Thymus (tissue), 14 donors: ENCODE measurements at places on chromosomes 5 and 9.

GRCh38 chr9:107703651-107704050, 214.1 kb upstream of the KLF4 start:
- no peak for DNase-seq

DNA sequence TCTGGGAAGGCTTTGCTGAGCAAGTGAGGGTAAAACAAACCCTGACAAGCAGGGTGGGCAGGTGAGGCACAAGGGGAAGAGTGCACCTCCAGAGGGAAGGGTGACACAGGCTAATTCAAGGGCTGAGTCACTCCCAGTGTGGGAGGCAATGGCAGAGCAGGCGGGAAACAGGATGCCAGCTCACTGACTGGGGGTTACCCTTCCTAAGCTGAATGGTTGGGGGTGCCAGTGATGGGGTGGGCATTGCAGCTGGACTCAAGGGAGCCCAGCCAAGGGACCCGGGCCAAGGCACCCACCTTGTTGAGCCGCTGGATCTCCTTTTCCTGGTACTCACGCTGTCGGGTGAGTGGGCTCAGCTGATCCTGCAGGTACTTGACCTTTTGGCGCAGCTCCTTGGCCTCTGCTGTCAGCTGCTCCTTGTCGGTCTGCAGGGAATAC, 18.4 kb downstream of the GPX3 start:
- no peak for DNase-seq

GRCh38 chr5:62606878-62607277, 28.3 kb downstream of the LRRC70 start:
- DNase-seq = no peak

DNA sequence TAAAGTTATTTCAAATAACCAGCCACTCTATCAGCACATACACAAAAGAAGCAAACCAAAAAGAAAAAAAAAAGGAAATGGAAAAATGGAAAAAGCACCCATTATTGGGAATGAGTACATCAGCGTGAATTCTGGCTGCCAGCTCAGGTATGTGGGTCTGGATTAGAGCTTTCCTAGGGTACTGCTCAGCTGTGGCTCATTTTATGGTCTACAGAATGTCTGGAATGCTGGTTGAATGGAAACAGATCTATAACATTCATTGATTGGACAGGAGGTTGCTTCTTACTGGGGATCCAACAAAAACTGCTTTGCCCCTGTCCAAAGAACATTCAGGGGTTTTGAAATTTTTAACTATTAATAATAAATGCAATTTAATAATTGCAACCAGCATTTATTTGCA, 3.9 kb upstream of the CAST start:
- no peak for DNase-seq

GRCh38 chr9:27618066-27618465, 44.8 kb upstream of the C9orf72 start:
- DNase-seq = no peak

DNA sequence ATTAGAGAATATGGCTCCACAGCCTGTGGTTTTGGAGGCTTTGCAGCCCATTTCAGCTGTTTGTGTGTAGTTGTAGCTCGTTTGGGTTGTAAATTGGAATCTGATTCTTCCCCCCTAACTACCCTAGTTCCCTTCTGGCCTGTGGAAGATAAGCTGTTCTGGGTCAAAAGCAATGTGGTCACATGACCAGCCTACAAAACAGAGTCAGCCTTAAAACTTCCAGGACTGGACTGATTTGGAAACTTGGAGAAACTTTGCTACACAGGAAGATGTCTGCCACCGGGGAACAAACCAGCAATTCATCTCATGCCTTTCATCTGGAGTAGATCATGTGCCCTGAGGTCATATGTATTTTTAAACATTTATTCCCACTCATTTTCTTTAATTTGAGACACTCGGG, 83.8 kb downstream of the DAPK1 start:
- no peak for DNase-seq

GRCh38 chr9:112384690-112385089, 4.8 kb downstream of the HSDL2 start:
- no peak for DNase-seq

DNA sequence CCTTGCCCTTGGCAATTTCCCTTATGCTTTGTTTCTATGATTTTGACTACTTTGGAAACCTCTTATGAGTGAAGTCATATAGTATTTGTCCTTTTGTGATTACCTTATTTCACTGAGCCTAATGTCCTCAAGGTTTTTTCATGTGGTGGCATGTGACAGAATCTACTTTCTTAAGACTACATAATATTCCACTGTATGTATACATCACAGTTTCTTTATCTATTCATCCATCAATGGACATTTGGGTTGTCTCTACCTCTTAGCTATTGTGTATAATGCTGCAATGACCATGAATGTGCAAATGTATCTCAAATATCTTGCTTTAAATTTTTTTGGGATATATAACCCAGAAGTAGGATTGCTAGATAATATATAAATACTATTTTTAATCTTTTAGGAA, 96.4 kb upstream of the ALDH1A1 start:
- no peak for DNase-seq

DNA sequence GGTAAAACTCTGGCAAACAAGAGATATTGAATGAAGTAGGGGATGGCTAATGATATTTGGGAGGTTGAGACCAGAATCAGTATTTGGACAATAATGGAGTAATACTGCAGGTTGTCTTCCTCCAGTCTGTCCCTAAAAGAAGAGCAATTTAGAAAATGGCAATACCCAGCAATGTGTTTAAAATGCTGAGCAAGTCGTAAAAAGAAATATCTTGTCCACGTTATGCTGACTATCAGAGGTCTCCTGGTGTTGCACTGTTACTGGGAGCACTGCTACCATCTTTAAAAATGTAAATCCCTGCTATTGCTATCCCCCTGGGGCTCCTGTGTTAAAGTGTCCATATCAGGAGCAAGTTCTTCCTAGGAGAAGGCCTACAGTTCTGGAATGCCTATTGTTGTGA, 10.4 kb downstream of the CYSTM1 start:
- no peak for DNase-seq

DNA sequence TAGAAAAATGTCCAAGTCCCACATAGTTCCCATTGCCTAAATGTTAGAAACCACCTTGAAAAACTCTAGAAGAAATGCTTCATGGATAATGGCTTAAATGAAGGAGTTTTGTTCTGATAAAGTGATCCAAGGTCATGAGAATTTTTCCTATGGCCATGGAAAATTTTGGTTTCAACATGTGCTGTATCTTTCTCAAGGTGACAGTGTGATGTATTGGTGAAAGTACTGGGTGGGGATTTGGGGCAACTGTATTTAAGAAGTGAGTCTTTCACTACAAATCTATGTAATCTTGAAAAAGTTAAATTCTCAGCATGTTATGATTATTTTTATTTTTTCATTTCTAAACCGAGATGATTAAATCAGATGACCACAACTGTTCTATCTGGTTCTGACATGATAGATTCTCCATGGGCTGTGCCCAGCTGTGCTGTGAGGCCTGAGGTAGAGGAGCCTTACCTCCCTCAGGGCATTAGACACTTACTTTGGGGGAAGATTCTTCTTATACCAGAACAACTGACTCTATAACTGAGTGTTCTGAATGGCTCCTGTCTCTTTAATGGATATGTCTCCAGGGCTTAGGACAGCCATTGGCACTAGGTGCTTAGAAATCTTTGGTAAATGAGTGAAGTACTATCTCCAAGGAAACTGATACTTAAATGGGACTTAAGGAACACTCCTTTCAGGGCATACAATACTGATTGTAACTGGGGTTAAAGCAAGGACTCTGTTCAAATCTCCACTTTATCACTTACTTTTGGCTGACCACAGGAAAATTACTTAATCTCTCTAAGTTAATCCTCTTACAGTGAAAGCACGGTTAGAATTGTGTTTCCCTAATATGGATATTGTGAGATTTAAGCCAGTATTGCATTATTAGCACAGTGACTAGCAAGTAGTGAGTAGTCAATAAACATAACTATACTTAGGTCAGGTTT, 397.4 kb upstream of the MEF2C start:
- no peak for DNase-seq

GRCh38 chr5:135129307-135129706, 95.3 kb upstream of the PITX1 start:
- no peak for DNase-seq

DNA sequence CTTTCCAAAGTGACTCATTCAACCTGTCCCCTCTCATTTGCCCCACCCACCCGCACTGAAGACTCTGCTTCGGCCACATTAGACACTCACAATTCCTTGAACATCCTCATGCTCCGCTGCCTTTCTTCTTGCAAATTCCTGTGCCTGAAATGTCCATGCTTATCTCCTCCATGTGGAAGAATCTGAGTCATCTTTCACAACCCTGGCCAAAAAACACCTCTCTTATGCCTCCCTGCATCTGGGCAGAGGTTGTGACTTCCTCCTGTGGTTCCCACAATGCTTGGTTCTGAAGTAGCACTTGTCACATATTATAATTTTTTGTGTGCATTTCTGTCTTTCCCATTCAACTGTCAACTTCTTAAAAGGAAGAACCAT, 238.6 kb downstream of the ENC1 start:
- DNase-seq = no peak

GRCh38 chr9:17134396-17135294, at the start of gene CNTLN:
CNTLN (plus strand) TSS chr9:17135040; CDS start chr9:17135066, 26 bp downstream.
- DNase-seq = peak; percentile 31

GRCh38 chr9:6014670-6015270, 654 bp downstream of the RANBP6 start:
- no peak for DNase-seq

- no peak for DNase-seq
These were observed 15.3 kb upstream of the AHRR start for GRCh38 chr5:306011-306805.

GRCh38 chr5:6376974-6377520, 1.3 kb downstream of the MED10 start:
- DNase-seq = no peak

GRCh38 chr5:102843997-102844396, 88.9 kb downstream of the PAM start:
- no peak for DNase-seq

DNA sequence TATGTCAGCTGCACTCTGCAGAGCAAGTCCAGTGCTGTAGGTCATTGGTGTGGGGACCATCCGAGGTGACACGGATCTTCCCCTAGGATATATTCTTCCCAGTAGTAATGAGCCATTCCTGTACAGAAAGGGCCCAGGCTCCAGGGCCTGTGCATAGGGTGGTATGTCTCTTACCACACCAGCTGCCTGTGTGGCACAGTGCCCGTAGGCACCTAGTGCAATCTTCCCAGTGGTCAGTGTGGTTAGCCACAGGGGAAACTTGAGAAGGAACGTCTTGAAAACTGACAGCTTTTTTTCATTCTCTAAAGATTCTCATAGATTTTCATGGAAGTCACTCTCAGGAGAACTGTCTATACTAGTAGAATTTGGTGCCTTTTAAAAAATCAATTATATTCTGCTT, 39.8 kb downstream of the CYSTM1 start:
- DNase-seq = no peak

GRCh38 chr9:82191082-82191770, 202.7 kb downstream of the SPATA31D1 start:
- no peak for DNase-seq

- DNase-seq = no peak
These were observed at the start of gene ITGA2 for GRCh38 chr5:52989025-52989780. ITGA2 (plus strand) TSS chr5:52989352; CDS start chr5:52989469, 117 bp downstream.

DNA sequence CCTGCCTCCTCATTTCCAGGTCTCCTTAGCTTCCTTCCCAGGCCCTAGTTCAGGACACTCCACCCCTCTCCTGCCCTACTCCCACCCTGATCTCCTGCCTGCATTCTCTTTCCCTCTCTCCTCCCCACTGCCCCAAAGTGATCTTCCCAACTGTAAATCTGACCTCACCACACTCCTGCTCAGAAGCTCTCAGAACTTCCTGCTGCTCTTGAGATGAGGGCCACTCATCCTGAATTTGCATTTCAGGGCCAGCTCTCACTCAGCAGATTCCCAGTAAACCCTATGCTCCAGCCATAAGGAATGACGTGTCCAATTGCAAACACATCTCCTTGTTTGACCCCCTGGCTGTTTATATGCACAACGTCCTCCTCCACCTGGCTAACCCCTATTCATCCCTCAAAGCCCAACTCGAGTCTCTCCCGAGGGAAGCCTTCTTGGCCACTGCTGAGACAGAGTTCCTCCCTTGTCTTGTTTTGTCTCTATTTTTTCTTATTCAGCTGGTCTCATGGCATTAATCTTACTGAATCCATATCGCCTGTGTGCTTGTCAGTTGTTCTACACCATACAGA, 95.0 kb downstream of the NSG2 start:
- no peak for DNase-seq

- no peak for DNase-seq
These were observed 170.8 kb downstream of the SGCD start for GRCh38 chr5:156497804-156498208.

DNA sequence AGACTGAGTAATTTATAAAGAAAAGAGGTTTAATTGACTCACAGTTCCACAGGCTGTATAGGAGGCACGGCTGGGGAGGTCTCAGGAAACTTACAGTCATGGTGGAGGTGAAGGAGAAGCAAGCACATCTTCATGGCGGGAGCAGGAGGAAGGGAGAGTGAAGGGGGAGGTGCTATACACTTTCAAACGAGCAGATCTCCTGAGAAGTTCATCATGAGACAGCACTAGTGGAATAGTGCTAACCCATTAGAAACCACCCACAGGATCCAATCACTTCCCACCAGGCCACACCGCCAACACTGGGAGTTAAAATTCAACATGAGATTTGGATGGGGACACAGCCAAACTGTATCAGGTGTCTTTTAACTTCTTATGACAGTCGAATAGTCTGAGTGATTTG, 1459.3 kb upstream of the ACO1 start:
- no peak for DNase-seq

DNA sequence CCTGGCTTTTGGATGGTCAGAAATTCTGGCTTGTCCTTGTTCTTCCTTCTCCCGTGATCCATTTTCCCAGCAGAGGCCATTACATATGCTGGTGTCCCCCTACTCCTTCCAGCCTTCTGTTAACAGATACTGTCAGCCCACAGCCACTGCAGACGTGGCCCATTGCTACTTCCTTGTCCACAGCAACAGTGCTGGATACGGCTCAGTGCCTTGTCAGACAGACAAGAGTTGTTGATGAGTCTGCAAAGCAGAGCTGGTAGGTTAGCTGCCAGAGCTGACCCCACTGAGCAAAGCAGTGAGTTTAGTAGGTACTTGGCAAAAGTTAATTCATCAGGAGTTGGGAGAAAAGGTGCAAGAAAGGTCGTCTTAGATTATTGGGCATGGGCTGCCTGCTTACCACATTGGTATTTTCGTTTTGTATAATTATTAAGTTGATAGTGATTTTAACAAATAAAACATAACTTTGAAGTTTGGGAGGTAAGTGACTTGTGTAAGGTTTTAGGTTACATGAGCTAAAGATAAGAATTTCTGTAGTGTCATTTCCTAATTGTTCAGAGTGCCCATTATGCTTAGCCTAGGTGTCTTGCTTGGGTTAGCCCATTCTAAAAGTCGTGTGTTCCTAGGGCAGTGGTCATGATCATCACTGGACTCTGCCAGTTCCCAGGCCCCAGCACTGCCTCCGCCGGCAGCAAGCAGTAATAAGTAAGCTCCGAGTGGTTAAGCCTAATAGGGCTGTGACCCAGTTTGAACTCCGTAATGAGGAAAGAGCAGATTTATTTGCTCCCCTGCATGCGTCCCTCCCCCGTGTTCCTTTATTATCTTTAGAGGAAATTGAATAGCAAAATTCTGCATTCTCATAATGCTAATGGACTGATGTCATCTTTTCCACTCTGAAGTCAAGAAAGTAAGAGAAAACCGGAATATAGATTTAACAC, 292.0 kb downstream of the FANCC start:
- no peak for DNase-seq

GRCh38 chr9:124302921-124303320, 45.2 kb downstream of the NEK6 start:
- DNase-seq = no peak
